ENCODE measurements at places on chromosomes 12 and 14.
A peak's percentile ranks its signal among the peaks of the same experiment; 100 is the strongest.

DNA sequence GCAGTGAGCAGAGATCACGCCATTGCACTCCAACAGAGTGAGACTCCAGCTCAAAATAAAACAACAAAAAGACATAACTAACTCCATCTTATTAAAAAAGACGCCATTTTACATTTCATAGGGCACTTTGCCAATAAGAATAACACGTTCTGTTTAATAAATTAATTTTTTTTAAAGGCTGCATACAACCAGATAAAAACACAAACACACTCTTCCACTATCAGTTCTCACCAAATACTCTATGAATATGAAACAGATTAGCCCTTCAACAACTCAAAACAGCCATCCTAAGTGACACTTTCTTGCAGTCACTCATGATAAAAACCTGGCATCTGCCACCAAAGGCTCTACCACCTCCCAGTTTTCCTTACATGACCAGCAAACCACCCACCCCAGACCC, 16.1 kb downstream of the AICDA start:
- DNase-seq, result no peak

GRCh38 chr14:65180725-65181025, 78.4 kb upstream of the MAX start:
- no peak for DNase-seq

DNA sequence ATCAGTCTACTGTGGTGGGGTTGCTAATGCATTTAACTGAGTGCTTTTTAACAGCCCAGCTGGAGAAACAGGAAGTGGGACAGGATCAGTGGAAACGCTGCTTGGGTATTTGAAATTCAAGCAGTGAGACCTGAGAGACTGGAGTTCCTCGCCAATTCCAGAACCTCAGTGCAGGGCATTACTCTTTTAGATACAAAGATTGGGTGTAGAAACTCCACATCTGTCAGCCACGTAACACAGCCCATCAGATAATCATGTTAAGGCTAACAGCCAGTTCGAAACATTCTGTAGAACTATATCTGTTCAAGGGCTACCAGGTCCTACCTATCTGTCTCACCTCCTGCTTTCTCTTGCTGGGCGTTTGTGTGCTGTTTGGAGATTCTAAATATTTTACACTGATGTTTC, 45.5 kb downstream of the RAD52 start:
- DNase-seq, result no peak

GRCh38 chr14:90509403-90509802, 112.6 kb downstream of the CALM1 start:
- DNase-seq, result no peak

DNA sequence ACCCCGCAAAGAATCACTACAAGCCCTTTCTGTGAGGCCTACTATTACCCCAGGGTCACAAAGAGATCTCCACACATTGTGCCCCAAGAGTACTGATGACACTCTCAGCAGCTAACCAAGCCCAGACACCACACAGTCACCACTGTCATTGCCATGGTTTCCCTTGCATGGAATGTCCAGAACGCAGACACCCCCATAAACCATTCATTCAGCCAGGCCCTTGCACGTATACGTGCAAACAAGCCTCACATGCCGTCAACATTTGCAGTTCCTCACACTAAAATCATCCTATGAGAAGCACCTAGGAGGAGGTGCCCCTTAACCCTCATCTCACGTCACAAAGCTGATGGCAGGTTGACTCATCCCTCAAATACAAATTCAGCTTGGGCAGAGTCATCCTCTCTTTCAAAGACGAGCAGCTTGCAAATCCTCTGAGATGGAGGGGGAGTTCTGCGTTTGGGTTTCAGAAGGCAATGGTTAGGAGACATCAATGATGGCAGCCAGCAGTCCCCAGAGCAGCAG, 17.1 kb upstream of the KRT77 start:
- no peak for DNase-seq

- DNase-seq, result no peak
These were observed 172.2 kb upstream of the PRICKLE1 start for GRCh38 chr12:42761601-42762350.

DNA sequence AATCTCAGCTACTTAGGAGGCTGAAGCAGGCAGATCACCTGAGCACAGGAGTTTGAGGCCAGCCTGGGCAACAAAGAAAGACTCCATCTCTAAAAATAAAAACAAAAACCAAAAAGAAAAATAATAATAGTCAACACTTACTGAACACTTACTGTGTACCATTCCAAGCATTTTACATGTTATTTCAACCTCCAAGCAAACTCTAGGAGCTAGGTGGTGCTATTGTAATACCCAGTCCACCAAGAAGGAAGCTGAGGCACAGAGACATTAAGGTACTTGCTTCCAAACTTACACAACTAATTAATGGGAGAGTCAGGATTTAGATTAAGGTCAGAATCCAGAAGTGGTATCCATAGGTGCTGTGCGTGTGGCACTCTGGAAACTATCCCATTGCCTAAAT, 13.7 kb upstream of the OR6J1 start:
- DNase-seq, result no peak

GRCh38 chr14:59619061-59619460, 42.4 kb upstream of the CCDC175 start:
- DNase-seq, result no peak

DNA sequence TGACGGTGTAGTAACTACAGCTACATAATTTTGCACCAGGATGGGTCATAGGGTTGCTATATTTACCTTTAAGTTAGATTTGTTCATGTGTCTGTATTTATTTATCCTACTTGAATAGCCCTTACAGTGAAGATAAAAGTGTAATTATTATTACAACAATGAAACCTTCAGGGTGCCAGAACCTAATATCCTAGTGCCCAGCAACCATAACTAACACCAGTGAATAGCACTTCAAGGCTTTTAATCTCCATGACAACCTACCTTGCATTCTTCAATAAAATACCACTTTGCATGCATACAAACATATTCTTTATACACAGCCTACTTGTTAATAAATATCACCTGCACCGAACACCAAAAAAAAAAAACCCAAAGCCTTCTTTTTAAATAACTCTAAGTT, 58.7 kb upstream of the G2E3 start:
- no peak for DNase-seq

- no peak for DNase-seq
These were observed 27.4 kb downstream of the GPR65 start for GRCh38 chr14:88032373-88032772.

GRCh38 chr12:104928036-104928745, 29.9 kb downstream of the SLC41A2 start:
- DNase-seq, result no peak

DNA sequence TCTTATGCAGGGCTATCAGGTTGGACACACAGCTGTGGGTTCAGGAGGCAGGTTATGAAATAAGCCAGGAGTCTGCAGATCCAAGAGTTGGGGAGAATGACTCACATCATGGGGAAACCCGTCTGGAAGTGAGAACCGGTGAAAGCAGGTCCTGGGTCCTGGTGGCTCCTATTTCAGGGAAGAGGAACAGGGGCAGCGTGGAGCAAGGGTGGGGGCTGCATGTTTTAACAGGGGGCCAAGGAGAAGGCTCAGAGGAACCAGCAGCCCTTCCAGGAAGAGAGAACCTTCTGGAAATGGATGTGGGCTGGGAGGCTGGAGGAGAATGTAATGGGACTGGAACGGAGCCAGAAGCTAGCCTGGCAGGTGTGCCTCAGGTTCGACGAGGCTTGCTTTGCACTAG, 7.8 kb upstream of the KRT74 start:
- DNase-seq, result no peak

DNA sequence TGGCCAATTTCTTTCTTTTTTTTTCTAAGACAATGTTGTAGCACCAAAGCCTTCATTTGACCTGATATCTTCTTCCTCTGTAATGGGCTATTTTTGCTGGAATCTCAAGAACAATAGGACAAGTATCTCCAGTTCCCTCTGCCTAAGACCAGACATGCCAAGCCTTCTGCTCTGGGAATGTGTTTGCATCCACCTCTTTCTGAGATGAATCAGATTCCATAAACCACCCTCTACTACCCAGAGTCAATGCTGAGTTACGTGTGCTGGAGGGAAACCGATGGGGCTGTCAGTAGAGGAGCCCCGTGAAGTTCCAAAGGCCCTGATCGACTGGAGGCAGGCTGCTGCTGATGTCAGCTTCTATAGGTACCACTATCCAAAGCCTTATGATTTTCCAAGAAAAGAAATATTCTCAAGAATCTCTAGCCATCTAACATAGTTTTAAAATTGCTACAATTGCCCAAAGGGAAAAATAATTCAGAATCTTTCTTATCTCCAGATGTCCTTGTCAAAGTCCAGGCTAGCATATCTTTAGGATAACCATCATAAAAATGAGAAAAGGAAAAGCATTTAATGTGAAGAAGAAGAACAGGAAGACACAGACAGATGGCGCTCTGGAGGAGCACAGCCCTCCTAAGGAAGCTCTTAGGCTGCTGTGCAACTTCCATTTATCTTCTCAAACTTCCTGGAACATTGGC, 101.9 kb downstream of the SLC8A3 start:
- DNase-seq, result peak; percentile 11

- DNase-seq, result no peak
These were observed 191.7 kb downstream of the RASSF9 start for GRCh38 chr12:85644508-85644907.

DNA sequence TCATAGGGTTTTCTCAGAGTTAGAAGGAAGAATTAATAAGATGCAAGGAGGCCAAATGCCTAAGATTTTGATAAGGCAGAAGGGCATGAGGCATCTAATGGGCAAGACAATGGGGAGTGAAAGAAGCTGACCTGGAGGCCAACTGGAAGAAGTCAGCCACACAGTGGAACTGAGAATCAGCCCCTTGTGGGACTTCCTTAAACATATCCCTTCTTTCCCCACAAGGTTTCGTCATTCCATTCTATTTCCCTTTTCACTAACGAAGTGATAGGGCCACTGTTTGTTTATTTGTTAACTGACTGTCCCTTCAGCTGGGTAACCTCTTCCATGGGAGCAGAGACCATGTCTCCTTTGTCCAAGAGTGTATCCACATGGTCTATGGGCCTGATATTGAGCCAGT, 86.2 kb downstream of the HELB start:
- DNase-seq, result no peak

GRCh38 chr14:101369194-101369915, 191.9 kb upstream of the DIO3 start:
- no peak for DNase-seq

GRCh38 chr14:75196468-75196867, 20.1 kb upstream of the TMED10 start:
- DNase-seq, result no peak

DNA sequence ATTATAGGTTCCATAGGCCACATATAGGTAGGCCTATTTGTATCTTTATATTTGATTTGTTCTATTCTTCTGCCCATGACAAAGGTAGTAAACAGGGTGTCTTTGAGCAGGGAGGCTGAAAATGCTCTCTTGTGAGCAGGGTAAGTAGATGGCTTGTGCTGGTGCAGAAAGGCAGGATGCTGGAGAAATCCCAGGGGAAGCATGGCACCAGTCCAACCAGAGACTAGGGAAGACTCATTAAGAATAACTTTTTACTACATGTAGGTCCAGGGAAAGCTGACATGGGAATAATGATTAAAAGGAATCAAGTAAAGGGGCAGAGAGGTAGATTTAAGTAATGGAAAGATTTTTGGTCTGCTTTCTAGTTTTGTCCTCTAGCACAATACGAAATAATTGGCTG, 245.0 kb downstream of the RGS6 start:
- no peak for DNase-seq

- DNase-seq, result no peak
These were observed 18.1 kb downstream of the SSH1 start for GRCh38 chr12:108839018-108839889.

DNA sequence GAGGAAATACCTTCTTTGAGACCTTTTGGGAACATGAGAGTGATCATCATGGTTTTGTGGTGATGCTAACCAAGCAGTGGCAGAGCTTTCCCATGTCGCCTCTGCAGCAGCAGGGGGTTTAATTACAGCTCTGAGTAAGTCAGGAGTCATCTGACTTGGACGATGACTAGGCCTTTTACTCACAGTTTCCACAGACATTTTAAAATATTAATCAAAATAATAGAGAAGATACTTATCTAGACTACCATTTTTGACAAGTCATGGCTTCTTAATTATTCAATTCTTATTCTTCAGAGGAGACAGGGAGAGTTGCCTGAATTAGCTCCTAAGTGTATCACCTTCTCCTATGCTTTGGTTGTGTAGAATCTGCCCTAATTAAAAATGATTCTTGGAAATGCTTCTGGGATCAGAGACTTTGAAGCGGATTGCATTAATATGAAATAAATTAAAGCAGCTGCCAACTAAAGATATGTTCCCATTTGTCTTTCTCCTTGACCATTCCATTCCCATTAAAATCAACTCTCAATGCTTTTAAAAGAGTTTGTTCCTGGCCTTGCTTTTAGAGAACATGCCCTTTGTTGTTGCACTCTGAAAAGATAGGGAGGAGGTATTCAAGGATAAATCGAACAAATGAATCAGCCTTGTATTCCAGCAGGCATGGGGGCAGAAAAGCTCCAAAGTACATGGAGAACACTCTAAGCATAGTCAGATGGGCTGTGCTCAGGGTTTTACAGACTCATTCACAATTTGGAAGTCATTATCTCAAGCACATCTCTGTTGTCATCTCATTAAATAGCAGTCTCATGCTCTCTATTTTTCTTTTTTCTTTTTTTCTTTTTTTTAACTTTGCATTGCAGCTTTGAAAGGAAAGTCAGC, 7.7 kb upstream of the IFNG-AS1 start:
- DNase-seq, result no peak

DNA sequence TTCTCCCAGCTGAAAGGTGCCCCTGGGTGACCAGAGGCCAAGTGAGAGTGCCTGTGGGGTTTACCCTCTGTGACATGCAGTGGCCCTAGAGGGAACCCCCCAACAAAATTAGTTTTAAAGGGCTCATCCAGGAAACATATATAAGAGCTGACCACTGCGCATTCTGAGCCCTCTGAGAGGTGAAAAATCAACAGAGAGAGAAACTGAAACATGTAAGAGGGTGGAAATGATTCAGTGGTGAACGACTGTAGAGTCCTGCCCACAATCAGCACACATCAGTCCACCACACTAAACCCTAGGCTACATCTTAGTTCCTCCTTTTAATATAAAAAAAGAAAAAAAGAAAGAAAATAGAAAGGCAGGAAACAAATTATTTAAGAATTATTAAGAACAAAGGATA, 21.0 kb upstream of the ACSM4 start:
- no peak for DNase-seq

- no peak for DNase-seq
These were observed 35.1 kb upstream of the PPP2R5E start for GRCh38 chr14:63578300-63578699.

GRCh38 chr14:75667099-75667765, 6.2 kb downstream of the TTLL5 start:
- DNase-seq, result no peak

GRCh38 chr12:23945249-23945648, 4.2 kb downstream of the SOX5 start:
- no peak for DNase-seq

- no peak for DNase-seq
These were observed 393.5 kb downstream of the CCDC91 start for GRCh38 chr12:28583701-28584261.

DNA sequence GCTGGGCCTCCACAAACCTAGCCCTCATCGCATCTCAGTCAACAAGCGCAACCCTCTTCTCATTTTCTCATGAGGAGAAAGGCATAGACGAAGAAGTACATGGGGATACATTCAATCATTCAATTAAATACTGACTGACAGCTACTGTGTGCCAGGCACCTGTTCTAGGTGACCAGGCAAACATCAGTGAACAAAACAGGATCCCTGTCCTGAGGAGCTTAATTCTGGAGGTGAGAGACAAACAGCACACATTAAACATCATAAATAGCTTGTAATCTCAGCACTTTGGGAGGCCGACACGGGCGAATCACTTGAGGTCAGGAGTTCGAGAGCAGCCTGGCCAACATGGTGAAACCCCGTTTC, 362 bp upstream of the ACYP1 start:
- no peak for DNase-seq

- DNase-seq, result no peak
These were observed 156.6 kb downstream of the DAD1 start for GRCh38 chr14:22432348-22432976.

Data from stimulated activated CD4-positive, alpha-beta T cell treated with anti-CD3 and anti-CD28 coated beads, Interleukin-2, amount 100 ng/mL, for 24 hours (primary cell).